Right atrium auricular region (tissue), 2 donors: ENCODE measurements at places on chromosomes 6 and 20. TPM values are rescaled to one million over a fixed set of nuclear protein-coding genes. Genes with fewer than 3 reads are reported as not detected.

GRCh38 chr6:46393940-46394337 is 97.3 kb downstream of the RCAN2 start:
- H3K27ac ChIP-seq: no peak overlapping the region
- H3K36me3 ChIP-seq: no peaks in the 10 kb centered on the region
- no peak for DNase-seq
- no peaks in the 10 kb centered on the region for H3K27me3 ChIP-seq
- H3K4me1 ChIP-seq: peaks cover 9% of the 10 kb centered on the region
- no peak overlapping the region for H3K4me3 ChIP-seq

DNA sequence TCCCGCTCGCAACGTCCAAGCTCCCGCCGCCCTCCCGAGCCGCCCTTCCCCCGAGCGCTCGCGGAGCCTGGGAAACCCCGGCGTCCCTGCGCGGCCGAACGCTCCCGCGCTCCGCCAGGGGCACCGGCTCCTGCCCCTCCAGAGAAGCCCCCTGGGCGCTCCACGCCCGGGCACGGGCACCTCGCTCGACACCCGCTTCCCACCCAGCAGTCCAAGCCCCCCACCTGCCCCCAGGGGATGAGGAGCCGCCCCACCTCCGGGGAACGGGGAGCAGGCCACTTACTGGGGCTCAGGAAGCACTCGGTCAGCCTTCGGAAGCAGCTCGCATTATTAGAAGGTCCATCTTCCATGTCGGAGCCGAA is 1.4 kb downstream of the PDE10A start:
- H3K4me3 ChIP-seq: peak overlapping the region; percentile 59
- no peak for DNase-seq
- H3K36me3 ChIP-seq: no peaks in the 10 kb centered on the region
- H3K27me3 ChIP-seq: peaks cover 14% of the 10 kb centered on the region

GRCh38 chr6:170291271-170292110 is 613 bp upstream of the DLL1 start:
- no peaks in the 10 kb centered on the region for H3K4me1 ChIP-seq
- H3K27me3 ChIP-seq: peaks cover 6% of the 10 kb centered on the region
- peaks cover 6% of the 10 kb centered on the region for H3K36me3 ChIP-seq
- DNase-seq: peak; percentile 66

Gene ZKSCAN3
- 3.7 TPM for total RNA-seq

DNA sequence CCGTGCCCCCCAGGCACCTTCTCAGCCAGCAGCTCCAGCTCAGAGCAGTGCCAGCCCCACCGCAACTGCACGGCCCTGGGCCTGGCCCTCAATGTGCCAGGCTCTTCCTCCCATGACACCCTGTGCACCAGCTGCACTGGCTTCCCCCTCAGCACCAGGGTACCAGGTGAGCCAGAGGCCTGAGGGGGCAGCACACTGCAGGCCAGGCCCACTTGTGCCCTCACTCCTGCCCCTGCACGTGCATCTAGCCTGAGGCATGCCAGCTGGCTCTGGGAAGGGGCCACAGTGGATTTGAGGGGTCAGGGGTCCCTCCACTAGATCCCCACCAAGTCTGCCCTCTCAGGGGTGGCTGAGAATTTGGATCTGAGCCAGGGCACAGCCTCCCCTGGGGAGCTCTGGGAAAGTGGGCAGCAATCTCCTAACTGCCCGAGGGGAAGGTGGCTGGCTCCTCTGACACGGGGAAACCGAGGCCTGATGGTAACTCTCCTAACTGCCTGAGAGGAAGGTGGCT is 960 bp downstream of the TNFRSF6B start:
- H3K36me3 ChIP-seq: peaks cover 14% of the 10 kb centered on the region
- H3K4me1 ChIP-seq: no peaks in the 10 kb centered on the region
- no peaks in the 10 kb centered on the region for H3K27me3 ChIP-seq
- H3K4me3 ChIP-seq: peak overlapping the region; percentile 37
- DNase-seq: no peak
- peak overlapping the region; percentile 53 for H3K27ac ChIP-seq

- no peaks in the 10 kb centered on the region for H3K36me3 ChIP-seq
- H3K4me3 ChIP-seq: no peak overlapping the region
- H3K27me3 ChIP-seq: no peaks in the 10 kb centered on the region
- H3K27ac ChIP-seq: no peak overlapping the region
Observed at GRCh38 chr6:110656492-110656891, 158.8 kb downstream of the CDK19 start.

- H3K27me3 ChIP-seq: no peaks in the 10 kb centered on the region
- no peak overlapping the region for H3K27ac ChIP-seq
- H3K36me3 ChIP-seq: no peaks in the 10 kb centered on the region
- H3K4me1 ChIP-seq: no peaks in the 10 kb centered on the region
Observed at GRCh38 chr20:13029687-13030375, 21.1 kb downstream of the SPTLC3 start.

Gene CD40
- total RNA-seq: 9.6 TPM

DNA sequence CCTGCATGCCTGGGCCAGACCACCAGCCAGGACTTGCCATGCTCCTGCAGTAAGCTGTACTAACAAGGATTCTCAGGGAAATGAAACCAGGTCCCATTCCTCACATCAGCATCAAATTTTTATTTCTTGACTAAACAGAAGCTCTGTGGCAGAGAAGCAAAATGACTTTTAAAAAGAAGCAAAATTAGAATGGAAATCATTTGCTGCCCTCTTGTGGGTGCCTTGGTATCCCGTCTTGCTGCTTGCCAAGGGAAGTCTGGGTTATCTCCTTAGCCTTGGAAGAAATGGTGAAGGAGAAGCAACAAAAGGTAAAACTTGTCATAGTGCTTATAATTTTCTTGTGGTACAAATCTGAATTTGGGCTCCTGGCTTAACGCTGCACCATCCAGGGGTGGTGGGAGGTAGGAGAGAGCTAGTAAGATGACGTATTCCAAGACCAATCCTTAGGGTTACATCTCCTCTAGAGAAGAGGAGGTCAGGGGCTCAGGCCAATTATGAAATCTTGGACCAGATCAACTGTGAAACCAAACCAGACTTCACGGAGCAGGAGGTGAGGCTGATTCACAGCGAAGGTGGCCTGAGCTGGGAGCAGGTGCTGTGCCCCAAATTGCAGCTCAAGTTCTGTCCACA is 107.5 kb downstream of the FAXC start:
- no peaks in the 10 kb centered on the region for H3K4me1 ChIP-seq
- H3K4me3 ChIP-seq: no peak overlapping the region
- no peak overlapping the region for H3K27ac ChIP-seq
- H3K36me3 ChIP-seq: no peaks in the 10 kb centered on the region
- DNase-seq: no peak

GRCh38 chr6:145214570-145214969 is 520.8 kb downstream of the EPM2A start:
- no peaks in the 10 kb centered on the region for H3K27me3 ChIP-seq
- H3K36me3 ChIP-seq: no peaks in the 10 kb centered on the region
- no peak overlapping the region for H3K27ac ChIP-seq

DNA sequence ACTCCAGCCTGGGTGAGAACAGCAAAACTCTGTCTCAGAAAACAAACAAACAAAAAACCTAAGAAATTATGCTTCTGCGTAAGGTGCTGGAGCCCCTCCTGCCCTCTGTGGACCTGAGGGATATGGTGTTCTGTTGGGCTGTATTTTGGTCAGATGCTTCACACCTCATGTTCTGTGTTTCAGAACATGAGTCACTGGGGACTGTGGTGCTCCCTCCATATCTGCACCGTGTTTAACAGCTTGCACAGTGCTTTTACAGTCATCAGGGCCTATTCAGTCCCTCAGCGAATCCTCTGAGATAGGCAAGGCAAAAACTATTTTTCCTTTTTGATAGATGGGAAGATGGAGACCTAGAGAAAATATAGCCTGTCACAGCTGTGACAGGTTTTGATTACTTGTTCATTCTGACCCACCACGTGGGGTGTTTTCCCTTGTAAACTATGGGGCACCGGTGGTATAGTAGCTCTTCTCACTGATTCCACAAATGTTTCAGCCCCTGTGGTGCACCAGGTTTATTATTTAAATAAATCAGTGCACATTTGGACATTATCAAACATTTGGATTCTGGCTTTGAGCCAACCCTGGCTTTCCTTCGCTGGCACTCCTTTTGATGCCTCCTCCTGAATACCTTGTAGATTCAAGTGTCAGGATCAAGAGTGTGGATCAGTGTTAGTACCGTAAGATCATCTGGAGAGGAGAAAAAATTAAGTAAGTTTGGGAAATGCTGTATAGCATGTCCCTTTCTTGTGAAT is 9.6 kb downstream of the TTPAL start:
- no peaks in the 10 kb centered on the region for H3K4me1 ChIP-seq
- H3K4me3 ChIP-seq: no peak overlapping the region
- DNase-seq: no peak
- peaks cover 57% of the 10 kb centered on the region for H3K36me3 ChIP-seq
- no peaks in the 10 kb centered on the region for H3K27me3 ChIP-seq

GRCh38 chr6:11392778-11393507 is 144.6 kb upstream of the TMEM170B start:
- H3K27me3 ChIP-seq: no peaks in the 10 kb centered on the region
- H3K36me3 ChIP-seq: no peaks in the 10 kb centered on the region
- peak overlapping the region; percentile 41 for H3K27ac ChIP-seq

- no peaks in the 10 kb centered on the region for H3K4me1 ChIP-seq
- no peak overlapping the region for H3K4me3 ChIP-seq
- H3K27ac ChIP-seq: no peak overlapping the region
- no peaks in the 10 kb centered on the region for H3K27me3 ChIP-seq
Observed at GRCh38 chr20:33945391-33946081, 48.2 kb upstream of the RALY start.

GRCh38 chr20:13400453-13400852 is 179.4 kb downstream of the ISM1 start:
- H3K4me1 ChIP-seq: no peaks in the 10 kb centered on the region
- H3K27ac ChIP-seq: no peak overlapping the region
- H3K36me3 ChIP-seq: no peaks in the 10 kb centered on the region
- no peak for DNase-seq
- no peak overlapping the region for H3K4me3 ChIP-seq
- no peaks in the 10 kb centered on the region for H3K27me3 ChIP-seq
